ENCODE measurements at places on chromosomes 2 and 18. TPM values are rescaled to one million over a fixed set of nuclear protein-coding genes. Genes with fewer than 3 reads are reported as not detected.

The LDLRAD4 gene
- 23.9 TPM for total RNA-seq

The TTN gene
- 27.2 TPM for total RNA-seq

The TUBB8B gene
- not detected for total RNA-seq

The DSG4 gene
- 0.19 TPM for total RNA-seq

The MATN3 gene
- 9.1 TPM for total RNA-seq

The TMEM247 gene
- not detected for total RNA-seq

The FSIP2 gene
- total RNA-seq: 1.3 TPM

The RAB6D gene
- total RNA-seq: not detected

The IL1F10 gene
- not detected for total RNA-seq

The ODC1 gene
- 264 TPM for total RNA-seq

The GALR1 gene
- total RNA-seq: not detected

The MC5R gene
- not detected for total RNA-seq

The TANC1 gene
- total RNA-seq: 72.5 TPM

The OSGEPL1 gene
- 5.3 TPM for total RNA-seq

The SLC14A1 gene
- total RNA-seq: 1.2 TPM

The COL6A3 gene
- 105 TPM for total RNA-seq

The PXDN gene
- 90.5 TPM for total RNA-seq

The ID2 gene
- total RNA-seq: 321 TPM

The CDC42EP3 gene
- 12.1 TPM for total RNA-seq

The KIAA2012 gene
- total RNA-seq: 0.06 TPM

The SUPT7L gene
- 32.9 TPM for total RNA-seq

The PLGLB1 gene
- not detected for total RNA-seq

The KLHL41 gene
- not detected for total RNA-seq

The CNRIP1 gene
- 67.9 TPM for total RNA-seq

The MAPRE3 gene
- total RNA-seq: 11.9 TPM

The DNAJC5G gene
- not detected for total RNA-seq

The GRHL1 gene
- total RNA-seq: 6.8 TPM

The GTF3C2 gene
- total RNA-seq: 76.1 TPM

The ANO7 gene
- 0.65 TPM for total RNA-seq
